ENCODE measurements at places on chromosomes 7 and 10.

GRCh38 chr7:81685270-81685868, 84.5 kb downstream of the HGF start:
- no peak for DNase-seq

GRCh38 chr7:25722856-25723255, 429.1 kb upstream of the NFE2L3 start:
- DNase-seq, result no peak

DNA sequence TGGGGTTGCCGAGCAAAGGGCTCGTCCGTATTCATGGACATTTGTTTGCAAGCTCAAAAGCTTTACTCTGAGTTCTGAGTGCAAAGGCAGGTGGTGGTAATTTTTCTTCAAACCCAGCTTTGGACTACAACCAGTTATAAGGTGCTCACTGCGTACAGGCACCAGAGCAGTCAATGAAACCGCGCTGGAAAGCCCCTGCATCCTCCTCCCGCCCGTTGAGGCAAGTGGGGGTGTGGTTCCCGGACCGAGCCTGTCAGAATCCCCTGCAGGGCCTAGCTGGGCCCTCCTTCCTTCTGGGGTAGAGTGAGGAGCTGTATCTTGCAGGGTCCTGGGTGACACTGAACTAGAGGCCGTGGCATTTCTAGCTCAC, 22.3 kb downstream of the AMZ1 start:
- DNase-seq, result no peak

GRCh38 chr7:85292908-85293576, 106.2 kb upstream of the SEMA3D start:
- DNase-seq, result no peak

GRCh38 chr7:74481458-74482196, 27.9 kb downstream of the GTF2IRD1 start:
- no peak for DNase-seq

GRCh38 chr10:78831461-78831860, 237.3 kb upstream of the ZMIZ1 start:
- no peak for DNase-seq

- DNase-seq, result no peak
These were observed 44.3 kb downstream of the OGDH start for GRCh38 chr7:44650772-44651171.

DNA sequence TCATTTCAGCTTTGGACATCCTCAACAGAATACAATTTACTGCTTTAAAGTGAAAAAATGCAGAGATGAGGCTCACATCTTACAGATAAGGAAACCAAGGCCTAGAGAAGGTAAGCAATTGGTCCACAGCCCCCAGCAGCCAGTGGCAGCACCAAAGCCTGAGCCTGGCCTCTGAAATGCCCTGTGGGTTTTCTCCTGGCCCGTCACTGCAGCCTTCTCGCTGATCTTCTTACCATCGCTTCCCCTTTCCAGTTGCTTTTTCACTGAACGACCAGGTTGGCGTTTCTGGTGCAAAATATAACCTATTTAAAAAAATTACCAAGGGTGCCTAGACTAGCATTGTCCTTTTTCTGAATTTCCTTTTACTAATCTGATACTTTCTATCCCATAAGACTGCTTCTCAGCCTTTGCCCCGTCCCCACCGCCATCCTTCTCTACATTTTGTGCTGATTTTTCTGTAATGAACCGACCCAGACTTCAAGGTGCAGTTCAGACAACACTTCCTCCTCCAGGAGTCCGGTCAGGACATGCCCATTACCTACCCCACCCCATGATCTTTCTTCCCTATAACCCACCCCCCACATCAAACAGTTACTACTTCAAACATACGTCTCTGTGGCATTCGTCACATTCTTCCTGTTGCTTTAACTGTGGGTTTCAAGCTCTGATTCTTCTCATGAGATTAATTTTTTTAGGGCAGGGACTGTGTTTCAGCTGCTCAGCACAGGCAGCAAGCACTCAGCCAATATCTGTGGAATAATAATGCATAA, 289.4 kb downstream of the DNAJB6 start:
- no peak for DNase-seq

DNA sequence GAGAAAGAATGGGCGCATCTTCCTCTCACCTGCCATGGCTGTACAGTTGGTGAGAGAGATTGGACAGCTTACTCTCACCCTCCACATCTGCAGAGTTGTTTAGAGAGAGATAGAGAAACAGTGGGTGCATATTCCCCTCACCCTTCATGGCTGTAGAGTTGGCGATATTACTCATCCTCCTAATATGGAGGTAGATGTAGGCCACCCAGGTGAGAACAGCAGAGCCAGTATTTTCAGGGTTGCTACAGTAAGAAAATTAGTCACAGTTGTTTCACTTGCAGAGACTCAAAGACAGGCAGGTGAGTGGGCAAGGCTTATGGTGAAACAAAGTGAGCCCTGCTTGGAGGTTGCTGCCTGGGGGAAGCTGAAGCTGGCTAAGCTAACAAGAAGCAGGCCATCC, 65.0 kb upstream of the PFKP start:
- no peak for DNase-seq
